ENCODE measurements at places on chromosomes 12 and 14.

DNA sequence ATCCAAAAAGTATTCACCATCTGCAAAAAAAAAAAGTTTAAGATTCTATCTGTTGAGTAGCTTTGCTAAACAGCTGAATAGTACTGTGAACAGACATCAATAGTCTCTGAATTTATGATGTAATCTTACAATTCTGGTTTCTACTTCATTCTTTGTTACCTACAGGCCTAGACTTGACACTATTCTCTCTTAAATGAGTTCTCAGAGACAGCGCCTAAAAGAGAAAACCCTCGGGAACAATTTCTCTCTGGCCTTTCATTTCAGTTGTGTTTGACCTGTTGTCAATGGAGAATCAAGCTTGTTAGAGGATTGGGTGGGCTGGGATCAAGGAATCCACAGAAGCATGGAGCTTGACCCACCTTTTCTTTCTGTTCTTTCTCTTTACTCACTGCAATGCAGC lies 5.9 kb upstream of the TWF1 start:
- no peak for DNase-seq

- DNase-seq = no peak
Observed at GRCh38 chr14:104794099-104794498, 1.4 kb downstream of the AKT1 start.

- no peak for DNase-seq
Observed at GRCh38 chr14:32039401-32040030, 37.6 kb upstream of the ARHGAP5 start.

DNA sequence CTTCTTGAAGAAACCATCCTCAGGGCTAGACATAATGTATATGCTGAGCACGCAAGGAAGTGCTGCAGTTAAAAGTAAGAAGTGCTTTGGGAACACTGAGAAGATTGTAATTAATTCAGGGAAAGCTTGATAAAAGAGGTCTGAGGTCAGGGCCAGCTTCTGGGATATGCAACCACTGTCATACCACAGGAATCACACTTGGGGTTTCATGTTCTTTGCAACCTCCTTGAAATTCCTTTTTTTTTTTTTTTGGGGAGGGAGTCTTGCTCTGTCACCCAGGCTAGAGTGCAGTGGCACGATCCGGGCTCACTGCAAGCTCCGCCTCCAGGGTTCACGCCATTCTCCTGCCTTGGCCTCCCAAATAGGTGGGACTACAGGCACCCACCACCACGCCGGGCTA lies 6.9 kb downstream of the PAH start:
- no peak for DNase-seq

- no peak for DNase-seq
Observed at GRCh38 chr12:58388261-58388660, 446.9 kb downstream of the ATP23 start.

DNA sequence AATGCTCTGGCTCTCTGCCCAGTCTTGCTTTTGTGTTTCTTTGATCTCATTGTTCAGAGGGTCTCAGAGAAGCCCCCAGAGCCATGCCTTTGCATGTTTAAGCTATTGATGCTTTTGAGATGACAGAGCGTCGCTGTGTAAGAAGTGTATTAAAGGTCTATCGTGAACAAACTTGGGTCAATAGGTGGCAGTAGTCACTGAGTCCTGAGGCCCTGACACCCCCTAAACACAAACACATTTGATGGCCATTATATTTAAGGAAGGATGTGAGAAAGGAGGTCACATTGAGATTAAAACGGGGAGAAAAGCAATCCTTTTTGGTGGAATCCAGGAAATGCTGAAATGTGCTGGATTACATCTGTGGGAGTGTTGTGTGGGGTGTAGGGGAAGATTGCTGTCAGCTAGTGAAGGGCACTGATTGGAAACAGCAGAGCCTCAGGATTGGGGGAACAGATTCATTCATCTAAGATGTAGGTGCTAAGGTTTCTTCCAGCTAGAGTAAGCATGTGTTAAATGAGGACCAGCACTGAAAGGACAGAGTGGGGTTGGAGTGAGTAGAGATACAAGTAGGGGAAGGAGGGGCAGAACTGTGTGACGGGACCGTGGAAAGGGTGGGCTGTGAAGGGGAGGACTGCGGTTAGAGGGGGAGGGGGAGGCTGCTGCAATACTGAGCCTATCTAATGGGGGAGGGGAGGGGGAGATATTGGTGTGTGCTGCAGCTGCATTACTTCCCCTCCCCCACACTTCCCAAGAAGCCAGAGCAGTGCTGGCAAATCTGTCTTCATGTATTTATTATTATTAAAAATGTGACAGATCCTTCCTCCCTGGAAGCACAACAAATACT lies 12.7 kb downstream of the NGDN start:
- DNase-seq = no peak

GRCh38 chr14:96698960-96699539 lies 98.1 kb upstream of the VRK1 start:
- DNase-seq = no peak

DNA sequence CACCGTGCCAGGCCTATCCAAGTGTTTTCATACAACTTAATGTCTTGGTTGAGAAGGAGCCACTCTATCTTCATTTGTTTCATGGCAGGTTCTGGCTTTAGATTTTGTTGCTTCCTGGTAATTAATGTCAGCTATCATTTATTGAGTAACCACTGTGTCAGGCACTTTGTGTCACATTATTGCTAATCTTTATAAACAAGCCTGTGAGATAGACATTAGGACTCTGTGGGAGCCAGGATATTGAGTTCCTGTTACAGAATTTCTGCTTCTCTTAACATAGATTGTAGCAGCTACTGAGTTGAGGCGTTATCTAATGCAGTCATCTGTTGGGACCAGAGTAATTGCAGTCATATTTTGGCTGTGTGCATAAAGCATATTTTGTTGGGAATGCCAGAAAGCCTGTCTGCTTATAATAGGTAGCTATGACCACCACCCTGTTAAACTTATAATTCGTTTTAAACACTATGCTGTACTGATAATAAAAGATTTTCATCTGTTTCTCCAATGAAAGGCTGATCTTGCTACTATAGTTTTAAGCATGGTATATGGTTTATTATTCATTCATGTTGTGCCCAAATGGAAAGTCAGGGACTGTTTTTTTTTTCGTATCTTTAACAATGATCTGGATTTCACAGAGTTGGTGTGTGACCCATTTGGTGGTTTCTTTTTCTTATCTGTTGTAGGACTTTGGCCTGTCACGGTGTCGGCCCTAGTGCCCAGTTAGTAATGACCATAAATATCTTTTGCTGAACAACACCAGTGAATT lies 432.6 kb downstream of the PCNX1 start:
- no peak for DNase-seq

DNA sequence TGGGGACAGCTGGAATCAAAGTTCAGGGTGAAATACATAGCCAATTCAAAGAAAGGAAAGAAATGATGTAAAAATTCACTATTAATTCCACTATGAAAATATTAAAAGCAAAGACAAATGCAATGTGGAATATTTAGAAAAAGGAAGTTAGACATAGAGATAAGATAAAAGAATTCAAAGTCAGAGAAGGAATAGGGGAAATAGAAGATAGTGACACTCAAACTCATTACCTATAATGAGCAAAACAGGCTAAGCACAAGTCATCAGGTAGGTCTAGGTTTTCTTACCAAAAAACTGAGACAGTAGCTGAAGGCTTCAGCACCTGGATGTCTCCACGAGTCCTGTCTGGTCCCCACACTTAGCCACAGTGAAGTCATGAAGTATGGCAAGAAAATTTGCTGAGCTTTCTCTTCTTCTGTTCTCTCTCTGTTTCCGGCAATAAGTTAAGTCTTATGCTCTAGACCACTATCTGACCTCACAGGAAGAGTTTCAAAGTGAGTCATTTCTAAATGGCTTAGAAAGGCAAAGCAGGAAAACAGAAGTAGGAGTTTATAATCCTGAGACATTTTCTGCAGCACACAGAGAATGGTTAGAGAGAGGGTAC lies at the start of gene C3AR1:
Gene C3AR1 (minus strand): TSS at position 369 of the 604 bp plus-strand sequence. CDS start 6,174 bp downstream, outside the sequence.
- no peak for DNase-seq

DNA sequence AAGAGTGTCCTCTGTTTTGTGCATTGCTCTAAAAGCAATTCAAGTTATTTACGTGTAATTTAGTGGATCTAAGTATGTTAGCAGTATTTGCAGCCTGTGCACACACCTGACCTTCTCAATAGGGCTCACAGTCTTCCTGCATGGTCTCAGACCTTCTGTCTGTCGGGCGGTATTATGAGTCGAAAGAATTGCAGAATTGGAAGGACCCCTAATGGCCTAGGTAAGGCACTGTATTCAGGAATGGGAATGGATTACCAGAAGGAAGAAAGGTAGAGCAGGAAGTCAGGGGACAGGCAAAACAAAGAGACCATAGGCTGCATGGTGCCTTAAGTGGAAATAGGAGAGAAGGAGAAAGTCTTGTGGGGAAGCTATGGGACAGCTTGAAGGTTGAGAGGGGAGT lies 341.6 kb downstream of the VRK1 start:
- no peak for DNase-seq

DNA sequence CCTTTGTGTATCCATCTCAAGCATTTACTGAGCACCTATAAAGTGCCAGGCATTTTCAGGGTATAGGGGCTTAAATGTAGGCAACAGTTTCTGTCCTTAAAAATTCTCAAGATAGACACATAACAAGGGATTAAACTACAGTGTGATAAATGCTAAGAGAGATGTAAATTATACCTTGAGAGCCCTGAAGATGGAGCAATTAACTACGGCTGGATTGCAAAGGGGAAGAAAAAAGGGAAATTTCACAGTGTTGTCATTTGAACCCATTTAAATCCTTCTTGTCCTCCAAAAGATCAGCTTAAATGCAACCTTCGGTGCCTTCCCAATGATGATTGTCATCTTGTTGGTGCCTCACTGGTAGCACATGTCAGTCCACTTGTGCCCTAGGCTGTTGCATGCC lies 11.5 kb upstream of the IL26 start:
- no peak for DNase-seq

DNA sequence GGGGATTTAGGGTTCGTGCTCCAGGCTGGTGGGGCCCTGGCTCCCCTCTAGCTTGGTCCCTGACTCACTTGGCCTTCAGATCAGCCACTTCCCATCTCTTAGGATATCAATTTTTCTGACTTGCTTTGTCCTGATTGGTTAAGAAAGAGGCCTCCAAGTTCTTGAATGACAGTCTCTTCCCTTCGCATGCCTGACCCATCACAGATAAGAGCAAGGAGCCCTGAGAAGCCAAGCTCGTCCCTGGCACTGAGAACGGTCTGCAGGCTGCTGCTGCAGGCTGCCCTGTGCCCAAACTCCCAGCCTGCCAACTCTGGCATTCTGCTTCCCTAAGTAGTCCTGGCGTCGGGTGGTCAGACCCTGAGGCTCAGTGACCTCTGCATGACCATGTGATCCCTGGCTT lies 794 bp upstream of the LRTM2 start:
- no peak for DNase-seq

- no peak for DNase-seq
Observed at GRCh38 chr14:63578300-63578699, 35.1 kb upstream of the PPP2R5E start.

DNA sequence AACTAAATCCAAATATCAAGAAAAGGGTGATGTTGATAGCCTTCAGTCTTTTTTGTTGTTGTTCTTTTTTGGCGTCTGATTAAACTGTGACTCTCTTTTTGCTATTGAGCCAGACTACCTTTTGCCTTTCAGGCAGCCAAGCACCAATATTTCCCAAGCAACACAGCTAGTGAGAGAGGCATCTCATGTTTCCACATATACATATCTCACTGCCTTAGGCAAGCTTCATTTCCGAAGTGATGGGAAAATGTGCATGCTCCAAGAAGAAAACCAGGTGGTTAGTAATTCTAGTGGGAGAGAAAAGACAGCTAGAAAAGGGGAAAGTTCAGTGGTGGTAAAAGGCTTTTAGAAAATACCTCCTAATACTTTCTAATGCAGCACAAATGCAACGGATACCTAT lies 277.7 kb downstream of the TMTC2 start:
- no peak for DNase-seq

GRCh38 chr12:76866726-76867125 lies 12.1 kb downstream of the CSRP2 start:
- DNase-seq = no peak

DNA sequence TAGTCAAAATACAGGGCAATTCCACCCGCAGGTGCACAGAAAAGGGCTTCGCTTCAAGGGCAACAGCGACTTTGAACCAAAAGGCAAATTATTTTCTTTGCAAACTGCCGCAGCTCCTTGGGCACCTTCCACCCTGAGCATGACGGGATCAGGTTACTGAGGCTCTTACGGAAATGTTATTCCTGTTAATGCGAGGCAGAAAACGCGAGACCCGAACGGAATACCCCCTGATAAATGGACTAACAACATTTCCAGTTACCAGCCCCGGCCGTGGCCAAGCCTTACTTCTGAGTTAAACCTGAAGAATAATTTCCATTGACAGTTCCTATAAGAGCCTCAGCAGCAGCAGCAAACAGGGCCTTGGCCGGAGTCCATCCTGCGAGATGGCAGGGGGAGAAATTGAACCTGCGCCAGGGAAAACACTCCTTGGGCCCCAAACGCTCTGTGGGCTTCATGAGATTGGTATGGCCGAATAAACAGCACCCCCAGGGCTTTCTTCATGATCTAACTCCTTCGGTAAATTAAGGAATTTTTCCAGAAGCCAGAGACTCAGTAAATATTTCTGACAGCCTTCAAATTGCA lies 70.0 kb upstream of the DICER1 start:
- DNase-seq = no peak

GRCh38 chr14:69606258-69607184 lies 4.9 kb upstream of the SUSD6 start:
- no peak for DNase-seq

GRCh38 chr12:1324910-1325309 lies 269.5 kb downstream of the FBXL14 start:
- no peak for DNase-seq

DNA sequence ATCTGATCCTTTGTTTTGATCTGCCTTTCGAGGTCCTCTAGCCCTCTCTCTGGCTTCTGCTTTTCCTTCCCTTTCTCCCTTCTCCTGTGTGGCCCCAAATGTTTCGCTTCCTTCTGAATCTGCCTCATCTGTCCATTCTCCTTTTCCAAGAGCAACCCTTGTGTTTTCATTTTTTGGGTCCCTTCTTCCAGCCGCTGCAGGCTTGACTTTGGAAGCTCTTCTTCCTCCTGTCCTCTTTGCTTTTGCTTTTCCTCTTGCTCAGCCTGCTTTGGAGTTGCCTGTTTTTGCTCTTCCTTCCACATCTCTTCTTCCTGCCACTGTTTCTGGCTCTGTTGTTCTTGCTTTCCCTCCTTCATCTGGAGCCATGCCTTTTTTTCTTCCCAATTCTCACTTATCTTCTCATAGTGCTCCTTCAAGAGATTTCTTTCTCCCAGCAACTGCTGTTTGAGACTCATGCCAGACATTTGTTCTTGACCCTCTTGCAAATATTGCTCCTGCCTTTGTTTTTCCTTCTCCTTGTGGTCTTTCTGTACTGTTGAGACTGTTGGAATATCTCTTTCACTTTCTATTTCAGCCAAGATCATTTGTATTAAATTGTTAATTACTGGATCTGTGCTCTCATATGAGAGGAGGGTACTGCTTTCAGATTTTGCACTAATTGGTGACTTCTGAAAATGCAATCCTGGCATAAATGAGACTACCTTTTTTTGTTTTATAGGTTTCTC lies 42.4 kb downstream of the FAM186A start:
- no peak for DNase-seq

DNA sequence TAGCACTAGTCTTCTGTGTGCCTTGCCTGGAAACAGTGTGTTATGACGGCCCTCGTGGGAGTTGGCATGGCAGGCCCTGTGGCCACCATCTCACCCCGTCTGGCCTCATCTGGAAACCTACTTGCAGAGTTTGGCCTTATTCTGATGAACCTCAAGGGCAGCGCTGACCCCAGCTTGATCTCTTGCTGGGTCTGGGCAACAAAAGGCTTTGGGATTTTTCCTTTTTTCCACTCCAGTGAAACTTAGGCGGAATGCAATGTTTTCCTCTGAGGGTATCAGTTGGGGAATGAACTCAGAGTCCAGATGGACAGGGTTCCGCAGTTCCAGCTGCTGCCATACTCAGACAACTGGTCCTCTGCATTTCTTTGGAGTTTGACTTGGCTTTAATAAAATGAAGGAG lies 15.9 kb downstream of the CACNA1C start:
- no peak for DNase-seq
